Mesendoderm (in vitro differentiated cells): ENCODE measurements at places on chromosomes 4 and X.

DNA sequence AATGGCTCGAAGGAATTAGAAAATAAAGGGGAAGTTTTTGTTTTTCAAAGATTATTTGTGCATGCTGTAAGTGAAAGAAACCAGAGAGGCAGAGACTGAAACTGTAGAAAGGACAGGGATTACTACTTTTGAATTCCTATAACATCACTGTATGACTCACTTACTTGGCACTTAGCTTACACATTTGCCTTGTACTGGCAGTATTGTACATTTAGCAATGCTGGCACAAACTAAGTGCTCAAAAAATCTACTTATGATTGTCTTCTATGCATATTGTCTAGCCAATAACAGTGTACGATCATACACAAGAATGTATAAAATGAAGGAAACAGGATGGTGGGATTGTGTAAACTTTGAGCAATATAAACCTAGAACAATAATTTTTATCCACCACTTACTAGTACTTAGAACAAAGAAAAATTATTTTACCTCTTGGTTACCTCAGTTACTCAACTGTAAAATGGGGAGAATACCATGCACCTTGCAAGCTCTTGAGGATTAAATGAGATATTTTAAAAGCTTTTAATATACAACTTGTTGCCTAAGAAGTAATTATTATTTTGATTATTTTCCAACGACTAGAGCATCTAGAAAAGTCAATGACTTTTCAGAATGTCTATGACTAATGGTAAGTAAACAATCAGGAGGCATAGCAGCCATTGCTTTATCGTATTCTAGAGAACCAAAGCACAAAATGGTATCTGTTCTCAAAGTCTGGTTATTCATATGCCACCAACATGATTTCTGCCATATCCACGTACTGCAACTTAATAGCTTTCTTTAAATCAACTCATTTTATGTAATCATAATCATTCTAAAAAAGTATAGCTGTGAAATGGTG lies 4.7 kb downstream of the FAM120C start:
- no peak for DNase-seq

- DNase-seq = no peak
These were observed 281.8 kb upstream of the TEX13A start for GRCh38 chrX:105502336-105502735.

DNA sequence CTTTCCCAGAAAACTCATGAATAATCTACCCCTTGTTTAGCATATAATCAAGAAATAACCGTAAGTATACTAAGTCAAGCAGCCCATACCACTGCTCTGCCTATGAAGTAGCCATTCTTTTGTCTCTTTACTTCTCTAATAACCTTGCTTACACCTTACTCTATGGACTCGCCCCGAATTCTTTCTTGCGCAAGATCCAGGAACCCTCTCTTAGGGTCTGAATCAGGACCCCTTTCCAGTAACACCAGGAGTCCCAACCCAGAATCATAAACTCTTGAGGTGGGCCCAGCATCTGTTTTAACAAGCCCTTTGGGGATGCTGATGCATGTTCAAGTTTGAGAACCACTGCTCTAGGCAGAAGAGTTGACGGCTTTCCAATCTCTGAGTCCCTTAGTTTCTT lies 119.6 kb downstream of the BEND2 start:
- no peak for DNase-seq

GRCh38 chr4:89113415-89113814 lies 2.1 kb downstream of the TIGD2 start:
- no peak for DNase-seq

- peak; percentile 76 for DNase-seq
These were observed 48.1 kb upstream of the ENPP6 start for GRCh38 chr4:184265546-184266351.

- DNase-seq = no peak
These were observed 2045.3 kb downstream of the ARAP2 start for GRCh38 chr4:34198966-34199365.

DNA sequence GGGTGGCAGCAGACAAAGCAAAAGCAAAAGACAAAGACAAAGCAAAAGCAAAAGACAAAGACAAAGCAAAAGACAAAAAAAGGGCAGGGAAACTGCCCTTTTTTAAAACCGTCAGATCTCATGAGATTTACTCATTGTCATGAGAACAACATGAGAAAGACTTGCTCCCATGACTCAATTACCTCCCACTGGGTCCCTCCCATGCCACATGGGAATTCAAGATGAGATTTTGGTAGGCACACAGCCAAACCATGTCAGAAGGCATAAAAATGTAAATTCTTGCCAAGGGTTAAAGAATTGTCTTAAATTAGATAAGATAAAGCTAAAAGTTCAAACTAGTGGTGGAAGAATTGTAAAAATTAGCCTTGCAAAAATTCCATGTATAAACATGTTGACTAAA lies 419.7 kb downstream of the TRAM1L1 start:
- DNase-seq = no peak

GRCh38 chrX:3963980-3964379 lies 250.5 kb upstream of the PRKX start:
- DNase-seq = peak; percentile 1
